ENCODE measurements at places on chromosomes 2 and 18. TPM values are rescaled to one million over a fixed set of nuclear protein-coding genes. Genes with fewer than 3 reads are reported as not detected.

DNA sequence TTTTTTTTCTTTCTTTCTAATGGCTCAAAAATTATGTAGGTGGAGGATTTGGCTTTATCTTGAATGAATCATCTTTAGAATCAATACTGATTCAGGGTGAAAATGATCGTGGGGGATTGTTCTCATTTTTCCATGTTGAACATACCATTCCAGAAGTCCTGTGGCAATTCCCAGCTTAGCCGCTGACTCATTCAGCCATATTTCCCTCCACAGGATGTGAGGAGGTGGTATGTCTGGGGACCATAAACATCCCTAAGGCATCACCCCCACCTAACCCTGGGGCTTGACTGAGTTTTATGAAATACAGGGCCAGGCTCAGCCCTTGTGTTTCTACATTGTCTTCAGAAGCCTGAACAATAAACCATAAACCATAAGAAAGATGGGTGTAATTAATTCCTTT, 92.7 kb upstream of the FN1 start:
- no peak for DNase-seq

GRCh38 chr2:186739739-186740138, 45.9 kb downstream of the FAM171B start:
- no peak for DNase-seq

DNA sequence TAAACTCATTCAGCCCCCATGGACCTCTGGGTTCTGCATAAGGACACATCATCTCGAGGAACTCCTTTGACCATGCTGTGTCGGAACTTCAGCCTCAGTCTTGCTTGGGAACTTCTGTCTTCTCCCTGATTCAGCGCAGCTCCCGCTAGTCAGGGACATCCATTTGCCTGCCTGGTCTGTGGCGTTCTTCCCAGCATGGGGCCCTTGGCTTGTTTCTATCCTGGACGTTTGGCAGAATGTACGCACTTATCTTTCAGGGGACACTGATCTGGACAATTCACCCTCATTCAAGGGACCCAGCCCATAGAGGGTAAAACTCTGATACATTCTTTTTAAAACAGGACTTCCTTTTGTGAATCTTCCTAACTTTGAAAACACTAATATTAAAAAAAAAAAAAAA, 75.8 kb upstream of the WIPF1 start:
- DNase-seq = no peak

DNA sequence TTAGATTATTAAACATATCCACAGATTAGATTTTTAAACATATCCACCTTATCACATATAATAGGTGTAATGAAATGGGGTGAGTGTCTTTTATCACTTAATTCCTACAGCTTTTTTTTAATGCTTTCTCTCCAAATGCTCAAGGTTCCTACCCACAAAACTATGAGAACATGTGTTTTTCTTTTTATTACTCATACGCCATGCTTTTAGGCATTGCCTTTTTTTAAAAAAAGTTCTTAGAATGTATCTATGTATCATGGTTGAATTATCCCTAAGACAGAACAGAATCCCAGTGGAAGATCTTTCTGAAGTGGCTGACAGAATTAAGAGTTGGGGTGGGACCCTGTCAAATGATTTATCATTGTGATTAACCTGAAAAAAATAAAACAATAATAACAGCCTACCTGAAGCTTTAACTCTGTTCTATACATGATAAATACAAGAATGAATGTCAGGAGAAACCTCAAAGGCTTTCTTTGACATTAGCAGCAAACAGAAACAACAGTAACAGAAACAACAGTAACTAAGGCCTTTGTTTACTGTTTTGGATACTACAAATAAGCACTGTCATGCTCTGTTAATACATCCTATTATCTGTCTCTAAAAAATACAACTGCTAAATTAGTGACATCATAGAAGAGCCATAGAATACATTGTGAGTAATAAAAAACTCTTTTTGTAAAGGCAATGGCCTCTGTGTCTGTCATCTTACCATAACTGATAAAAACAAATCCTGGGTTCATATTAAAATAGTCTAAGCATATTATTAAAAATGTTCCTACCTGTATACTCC, 4.1 kb upstream of the ZNF397 start:
- no peak for DNase-seq

The EFHD1 gene
- total RNA-seq = 2.4 TPM
